Ammon's horn (tissue), 1 donor: ENCODE measurements at places on chromosomes 11 and 22.

GRCh38 chr22:19995611-19996339, 20.8 kb downstream of the ARVCF start:
- no peak for DNase-seq

DNA sequence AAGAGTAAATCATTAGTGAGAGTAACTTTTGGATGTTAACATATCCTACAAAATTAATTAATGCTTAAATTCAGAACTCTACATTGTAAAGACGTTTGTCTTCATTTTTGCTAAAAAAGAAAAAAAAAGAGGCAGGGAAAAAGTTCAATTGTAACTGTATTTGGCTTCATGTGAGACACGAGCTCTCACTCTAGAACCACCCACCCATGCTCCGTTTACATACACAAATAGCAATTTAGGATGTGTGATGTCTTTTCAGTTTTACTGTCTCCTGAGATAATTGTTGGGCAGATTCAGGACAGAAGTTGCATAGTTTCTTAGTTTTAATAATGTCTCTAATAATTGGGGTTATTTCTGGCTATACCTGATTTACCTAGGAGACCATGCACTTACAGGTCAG, 248.6 kb downstream of the AASDHPPT start:
- DNase-seq: no peak

- DNase-seq: no peak
Measured at GRCh38 chr11:126680131-126680530, 320.4 kb downstream of the KIRREL3 start.

DNA sequence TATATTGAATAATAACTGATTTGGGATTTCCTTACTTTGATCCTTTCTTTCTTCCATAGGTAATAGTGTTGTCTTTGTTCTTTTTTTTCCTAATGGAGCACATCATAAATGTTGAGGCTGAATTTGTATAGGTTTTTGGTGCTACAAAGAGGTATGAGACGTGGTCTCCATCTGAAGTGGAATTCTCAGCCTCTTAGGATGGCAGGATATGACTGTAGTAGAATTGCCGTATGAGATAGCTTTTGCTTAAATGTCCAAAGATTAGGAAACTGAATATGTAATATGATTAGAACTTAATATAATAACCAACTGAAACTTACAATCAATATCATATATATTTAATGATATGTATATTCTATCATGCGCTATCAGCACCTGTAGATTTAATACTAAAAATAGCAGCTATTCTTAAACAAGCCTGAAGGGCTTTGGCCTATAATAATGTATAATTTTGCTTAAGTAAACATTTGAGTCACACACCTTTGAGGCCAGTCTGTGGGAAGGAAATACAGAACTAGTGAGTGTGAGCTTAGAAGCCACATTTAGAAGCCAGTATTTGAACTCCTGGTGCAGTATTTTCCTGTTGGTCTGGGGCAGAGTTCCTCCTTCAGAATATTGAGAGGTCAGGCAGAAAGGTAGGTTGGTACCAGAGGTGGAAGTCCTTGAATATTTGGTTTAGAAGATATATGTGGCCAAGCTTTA, 62.6 kb downstream of the SWAP70 start:
- DNase-seq: no peak

DNA sequence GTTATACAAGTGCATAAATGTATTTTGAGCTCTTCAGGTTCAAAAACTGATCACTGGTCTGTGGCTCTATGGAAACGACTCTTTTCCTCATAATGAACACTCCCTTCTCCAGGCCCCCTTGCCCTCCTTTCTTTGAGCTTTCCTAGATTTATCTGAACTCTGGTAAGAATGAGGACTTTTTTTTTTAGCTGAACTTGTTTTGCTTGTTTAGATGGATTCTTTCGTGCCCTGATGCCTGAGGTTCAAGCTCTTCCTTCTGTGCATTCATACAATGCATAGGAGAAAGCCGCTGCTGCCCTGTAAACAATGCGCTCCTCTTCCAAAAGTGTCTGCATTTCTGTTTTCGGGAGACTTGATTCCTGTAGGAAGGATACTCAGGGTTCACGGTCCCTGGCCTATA, 205.1 kb downstream of the TENM4 start:
- no peak for DNase-seq

- DNase-seq: no peak
Measured at GRCh38 chr11:304061-304506, 3.5 kb upstream of the IFITM2 start.

DNA sequence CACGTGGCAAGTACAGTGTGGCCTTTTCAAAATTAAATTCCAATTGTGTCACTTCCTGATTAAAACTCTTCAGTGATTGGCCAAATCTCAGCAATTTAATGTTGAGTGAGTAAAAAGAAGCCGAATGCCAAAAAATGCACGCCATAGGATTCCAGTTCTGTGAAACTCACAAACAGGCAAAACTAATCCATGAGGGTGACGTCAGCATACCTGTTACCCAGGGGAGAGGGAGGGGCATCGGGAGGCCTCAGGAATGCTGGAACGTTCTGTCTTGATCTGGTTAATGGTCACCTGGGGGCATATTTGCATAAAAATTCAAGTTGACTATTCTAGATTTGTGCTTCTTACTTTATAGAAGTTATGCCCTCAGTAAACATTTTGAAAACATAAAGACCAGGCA, 39.9 kb upstream of the RAB1B start:
- DNase-seq: no peak

- no peak for DNase-seq
Measured at GRCh38 chr11:63870351-63871140, 31.6 kb downstream of the MARK2 start.

DNA sequence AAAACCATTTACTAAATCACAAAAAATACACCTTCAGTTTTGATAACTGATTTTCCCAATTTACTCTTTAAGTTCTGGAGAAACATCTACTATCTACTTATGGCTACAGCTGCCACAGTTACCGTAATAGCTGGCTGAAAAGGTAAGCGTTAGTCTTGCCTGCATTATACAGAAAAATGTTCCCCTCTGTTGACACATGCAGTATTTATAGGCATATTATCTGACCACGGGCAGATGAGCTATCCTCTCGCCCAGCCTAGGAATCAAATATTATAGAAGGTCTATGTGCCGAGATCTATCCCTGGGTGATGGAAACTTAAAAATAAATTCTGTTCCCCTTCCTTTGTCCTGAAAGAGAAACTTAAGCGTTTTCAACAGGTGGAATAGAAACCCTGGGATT, 283.8 kb downstream of the CADM1 start:
- no peak for DNase-seq

- DNase-seq: no peak
Measured at GRCh38 chr11:92758241-92758780, 211.1 kb upstream of the MTNR1B start.

GRCh38 chr11:117281159-117281558, 10.0 kb upstream of the BACE1-AS start:
- peak; percentile 51 for DNase-seq
